Kidney tubule cell (primary cell): ENCODE measurements at places on chromosomes 1 and 21.

- no peak for DNase-seq
Observed at GRCh38 chr1:17639703-17640340, 100.3 kb downstream of the ARHGEF10L start.

DNA sequence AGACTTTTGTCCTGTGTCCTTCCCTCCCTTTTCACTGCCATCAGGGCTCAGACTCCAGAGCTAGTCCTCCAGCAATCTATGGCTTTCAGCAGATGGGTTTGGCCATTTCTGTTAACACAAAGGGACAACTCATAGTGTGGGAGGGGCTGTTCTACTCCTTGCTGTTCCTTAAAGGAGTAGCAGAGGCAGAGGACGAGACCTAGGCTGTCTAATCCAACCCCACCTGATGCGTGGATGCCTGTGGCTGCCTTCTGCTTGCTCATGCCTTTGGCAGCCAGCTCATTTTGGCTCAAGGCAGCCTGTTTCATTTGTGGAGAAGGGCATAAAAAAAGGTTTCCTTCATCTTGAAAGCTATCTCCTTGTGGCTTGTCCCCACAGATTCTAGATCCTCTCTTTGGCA lies 27.0 kb downstream of the MFSD2A start:
- DNase-seq = peak; percentile 93

DNA sequence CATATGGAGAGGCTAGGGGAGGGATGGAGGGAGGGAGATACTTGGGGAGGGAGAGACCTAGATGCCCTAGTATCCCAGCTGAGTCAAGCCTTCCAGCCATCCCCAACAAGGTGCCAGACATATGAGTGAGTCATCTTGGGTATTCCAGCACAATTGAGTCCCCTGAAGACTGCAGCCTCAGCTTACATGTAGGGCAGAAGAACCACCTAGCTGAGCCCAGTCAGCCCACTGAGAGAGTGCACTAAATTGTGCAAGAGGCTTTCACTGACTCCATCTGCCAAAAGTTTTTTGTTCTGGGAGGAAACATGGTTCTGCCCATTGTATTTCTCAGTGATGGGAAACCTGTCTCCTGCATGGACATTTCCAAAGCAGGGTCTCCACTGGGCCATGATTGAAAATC lies 76.4 kb downstream of the FOXD2 start:
- no peak for DNase-seq

DNA sequence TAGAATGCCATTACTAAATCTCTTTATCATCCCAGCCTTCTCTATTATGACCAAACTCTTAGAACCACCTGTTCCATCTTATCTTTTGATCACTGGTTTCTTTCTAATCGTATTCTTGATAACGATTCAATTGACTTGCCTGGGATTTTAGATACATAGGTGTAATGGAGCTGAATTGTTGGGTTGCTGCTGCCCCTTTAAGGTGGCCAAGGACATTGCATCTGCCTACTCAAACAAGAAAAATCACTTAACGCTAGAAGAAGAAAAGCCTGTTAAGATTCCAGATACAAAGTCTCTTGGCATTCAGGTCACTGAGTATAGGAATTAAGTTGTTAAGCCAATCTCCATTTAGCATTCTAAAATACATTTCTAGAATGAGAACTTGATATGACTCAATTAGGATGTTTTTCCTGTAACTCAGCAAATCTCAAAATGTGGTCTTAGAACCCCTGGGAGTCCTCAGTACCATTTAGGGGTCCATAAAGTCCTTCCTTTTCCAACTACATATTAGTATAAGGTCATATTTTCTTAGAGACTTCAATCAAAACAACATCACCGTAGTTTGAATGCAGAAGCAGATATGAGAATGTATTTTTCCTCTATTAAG lies 12.4 kb downstream of the NEXN start:
- peak; percentile 65 for DNase-seq

GRCh38 chr1:159853417-159854115 lies 8.9 kb downstream of the VSIG8 start:
- peak; percentile 36 for DNase-seq

DNA sequence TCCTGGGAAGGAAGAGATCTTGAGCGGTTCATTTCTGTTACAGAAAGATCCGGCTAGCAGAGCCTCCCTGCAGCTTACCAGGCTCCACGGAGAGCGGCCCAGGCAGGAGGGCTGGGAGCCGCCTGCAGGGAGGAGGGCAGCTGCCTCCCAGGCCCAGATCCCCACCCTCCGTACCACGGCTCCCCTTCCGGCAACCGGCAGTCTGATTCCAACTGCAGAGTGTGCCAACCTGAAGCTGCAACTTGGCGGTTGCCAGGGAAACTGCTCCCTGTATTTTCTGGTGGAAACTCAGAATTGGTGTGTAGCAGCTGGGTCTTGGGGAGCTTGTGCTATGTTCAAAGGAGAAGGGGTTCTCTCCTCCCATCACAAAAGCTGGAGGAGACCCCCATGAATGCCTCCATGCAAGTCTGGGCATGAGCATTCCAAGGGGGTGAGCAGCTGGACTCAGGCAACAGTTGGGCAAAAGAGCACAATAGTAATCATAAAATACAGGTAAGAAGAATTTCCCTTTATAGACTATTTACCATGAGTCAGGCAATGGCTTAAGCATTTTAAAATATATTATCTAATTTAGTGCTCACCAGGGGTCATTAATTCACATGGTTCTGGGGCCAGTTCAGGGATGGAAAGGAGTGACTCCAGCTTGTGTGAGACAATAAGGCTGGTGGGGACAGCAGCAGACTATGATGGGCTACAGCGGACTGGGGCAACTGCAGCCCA lies 46.1 kb upstream of the KAZN start:
- DNase-seq = peak; percentile 56

GRCh38 chr1:119924948-119925898 lies 28.9 kb upstream of the ADAM30 start:
- DNase-seq = no peak

- DNase-seq = peak; percentile 73
Observed at GRCh38 chr1:65066766-65067490, 81.1 kb upstream of the AK4 start.

- DNase-seq = no peak
Observed at GRCh38 chr1:16521288-16521583, 7.2 kb upstream of the RNU1-1 start.

GRCh38 chr1:158203693-158204457 lies 23.2 kb downstream of the CD1D start:
- DNase-seq = peak; percentile 67

DNA sequence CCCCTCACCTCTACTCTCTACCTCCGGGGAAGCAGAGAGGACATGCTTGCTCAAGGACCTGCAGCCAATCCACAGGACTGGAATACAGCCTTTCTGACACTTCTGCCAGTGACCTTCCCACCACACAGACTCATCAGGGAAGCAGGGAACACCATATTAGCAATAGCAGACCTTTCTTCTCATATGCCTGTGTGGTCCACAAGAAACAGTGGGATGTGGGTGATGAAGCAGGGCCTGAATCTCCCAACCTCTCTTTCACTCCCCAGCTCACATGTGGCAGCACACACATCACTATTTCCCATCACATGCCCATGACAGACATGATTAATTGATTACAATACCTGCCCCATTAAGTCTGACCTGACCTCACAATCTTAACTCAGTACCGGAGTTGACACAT lies 695.1 kb downstream of the MATN1 start:
- no peak for DNase-seq

GRCh38 chr1:218553197-218553596 lies 208.1 kb downstream of the TGFB2 start:
- no peak for DNase-seq

DNA sequence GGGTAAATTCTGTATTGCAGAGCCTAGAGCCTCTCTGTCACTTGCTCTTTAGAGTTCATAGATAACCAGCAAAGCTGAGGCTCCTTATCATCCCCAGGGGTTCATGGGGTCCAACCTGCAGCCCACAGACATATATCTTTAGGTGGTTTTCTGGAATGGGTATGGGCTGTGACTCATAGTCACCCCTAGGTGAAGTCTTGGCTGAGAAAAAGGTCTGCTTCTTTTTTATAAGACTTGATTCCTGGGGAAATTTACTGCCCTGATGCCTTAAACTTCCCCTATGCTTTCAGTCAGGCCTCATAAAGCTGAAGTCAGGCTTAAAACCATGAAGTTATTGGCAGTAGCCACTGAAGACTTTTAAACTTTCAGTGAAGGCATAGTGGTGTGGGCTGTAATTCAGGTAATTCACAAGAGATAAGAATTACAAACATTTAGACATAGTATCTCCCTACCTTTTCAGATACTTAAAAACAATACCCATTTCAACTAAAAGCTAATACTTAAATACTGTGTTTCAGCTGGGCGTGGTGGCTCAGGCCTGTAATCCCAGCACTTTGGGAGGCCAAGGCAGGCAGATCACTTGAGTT lies 46.8 kb downstream of the MACO1 start:
- DNase-seq = peak; percentile 10

GRCh38 chr1:71039661-71040262 lies 7.9 kb downstream of the PTGER3 start:
- DNase-seq = no peak

DNA sequence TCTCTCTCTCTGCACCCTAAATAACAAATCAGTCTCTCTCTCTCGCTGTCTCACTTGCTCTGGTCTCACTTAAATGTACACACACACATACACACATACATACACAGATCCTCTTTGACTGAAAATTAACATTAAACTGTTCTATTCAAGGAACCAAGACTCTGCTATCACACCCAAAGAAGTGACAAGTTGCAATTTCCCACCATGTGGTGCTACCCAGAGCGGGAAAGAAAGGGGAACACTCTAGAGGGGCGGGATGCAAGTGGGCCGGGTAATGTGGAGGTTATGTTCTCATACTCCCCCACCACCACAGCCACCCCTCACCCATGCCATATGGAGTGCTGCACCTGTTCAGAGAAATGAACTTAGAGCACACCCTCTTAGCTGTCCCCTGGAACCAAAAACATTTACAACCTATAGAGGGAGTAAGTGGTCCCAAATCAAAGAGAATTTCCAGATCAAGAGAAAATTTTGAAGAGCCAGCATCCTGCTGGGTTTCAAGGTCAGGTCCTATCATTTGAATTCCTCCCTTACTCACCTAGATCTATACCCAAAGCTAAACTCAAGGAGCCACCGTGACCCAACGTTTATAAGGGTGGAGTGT lies 319.4 kb downstream of the BRINP2 start:
- no peak for DNase-seq

DNA sequence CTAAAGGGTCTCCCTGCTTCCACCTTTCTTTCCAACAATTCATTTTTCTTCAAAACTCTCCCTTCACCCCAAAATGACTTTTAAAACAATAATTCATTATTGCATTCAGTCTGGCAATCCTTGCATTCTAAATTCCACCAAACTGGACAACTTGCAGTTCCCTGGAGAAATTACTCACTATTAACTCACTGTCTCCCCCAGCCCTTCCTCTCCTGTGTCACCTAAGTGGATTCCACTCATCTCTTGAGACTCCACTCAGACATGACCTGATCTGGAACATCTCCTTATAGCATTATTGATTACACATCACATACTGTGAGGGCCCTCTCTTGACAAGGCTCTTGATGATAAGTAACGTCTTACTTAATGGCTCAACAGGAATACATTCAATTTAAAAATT lies 257.1 kb downstream of the BRINP2 start:
- DNase-seq = no peak

- DNase-seq = no peak
Observed at GRCh38 chr1:44903011-44903680, 60.1 kb upstream of the PTCH2 start.

GRCh38 chr1:234310460-234310817 lies 62.8 kb upstream of the COA6 start:
- no peak for DNase-seq

GRCh38 chr1:219812491-219813203 lies 115.7 kb downstream of the SLC30A10 start:
- DNase-seq = peak; percentile 78

DNA sequence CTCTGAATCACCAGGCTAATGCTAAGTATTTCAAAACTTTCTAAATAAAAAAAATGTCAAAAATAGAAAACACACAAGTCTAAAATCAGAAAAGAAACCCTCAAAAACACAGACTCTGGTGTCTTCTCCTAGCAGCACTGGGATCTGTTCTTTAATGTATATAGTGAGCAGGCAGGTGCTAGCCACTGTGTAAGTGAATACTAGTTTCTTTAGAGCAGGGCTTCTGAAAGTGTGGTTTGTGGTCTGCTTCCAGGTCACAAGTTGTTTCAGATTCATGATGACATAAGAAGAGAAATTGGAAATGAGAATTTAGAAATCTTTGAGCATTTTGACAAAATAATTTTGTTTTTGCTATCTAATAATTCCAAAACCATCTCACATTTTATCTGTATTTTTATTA lies 763.1 kb downstream of the USP25 start:
- no peak for DNase-seq

- DNase-seq = no peak
Observed at GRCh38 chr1:218971156-218971555, 202.5 kb upstream of the LYPLAL1 start.

DNA sequence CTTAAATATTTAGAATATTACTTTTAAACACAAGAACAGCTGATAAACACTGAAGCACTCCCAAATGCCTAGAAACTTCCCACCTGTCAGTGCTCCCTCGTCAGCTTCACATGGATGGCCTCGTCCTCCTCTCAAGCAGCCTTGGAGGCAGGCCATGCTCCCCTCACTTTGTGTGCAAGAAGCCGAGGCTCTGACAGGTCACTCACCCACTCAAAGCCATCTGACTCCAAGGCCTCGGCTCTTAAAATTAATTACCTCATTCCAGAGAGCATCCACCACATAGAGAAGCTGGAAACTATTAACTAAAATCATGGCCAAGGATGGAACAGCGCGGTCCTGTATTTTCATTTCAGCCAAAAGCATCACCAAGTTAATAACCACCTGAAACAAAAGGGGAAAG lies 17.8 kb downstream of the LBR start:
- peak; percentile 56 for DNase-seq

DNA sequence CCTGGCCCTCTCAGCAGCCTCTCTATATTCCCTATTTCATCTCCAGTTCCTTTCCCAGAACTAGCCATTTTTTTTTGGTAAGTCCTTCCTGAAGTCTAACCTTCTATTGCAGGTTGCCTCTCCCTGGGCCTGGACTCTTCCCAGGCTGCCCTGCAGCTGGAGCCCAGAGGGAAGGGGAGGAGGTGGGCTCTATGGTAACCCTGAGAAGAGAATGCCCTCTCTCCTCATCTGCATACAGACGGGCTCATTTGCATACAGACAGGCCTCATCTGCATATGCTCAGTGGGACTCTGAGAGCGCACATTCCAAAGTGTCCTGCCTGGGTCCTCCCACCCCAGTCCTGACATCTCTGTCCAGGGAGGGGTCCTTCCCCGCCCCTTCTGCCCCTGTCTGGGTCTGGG lies 32.7 kb downstream of the RHBG start:
- DNase-seq = no peak

- peak; percentile 57 for DNase-seq
Observed at GRCh38 chr1:67629370-67630075, 55.5 kb upstream of the GADD45A start.
